Stimulated activated naive CD4-positive, alpha-beta T cell (primary cell): ENCODE measurements at places on chromosomes 7 and 10.

DNA sequence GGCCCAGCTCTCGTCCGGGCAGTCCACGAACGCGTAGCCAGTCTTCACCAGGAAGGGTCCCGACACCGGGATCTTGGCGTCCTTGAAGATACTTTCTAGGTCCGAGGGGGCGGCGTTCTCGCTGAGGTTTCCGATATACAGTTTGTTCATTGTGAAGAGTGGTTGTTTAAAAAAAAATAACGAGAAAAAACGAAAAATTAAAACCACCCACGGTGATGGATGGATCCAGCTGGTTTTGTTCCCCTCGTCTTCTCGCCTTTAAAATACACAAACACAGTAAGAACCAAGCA is 385 bp downstream of the IGF2BP3 start:
- no peak for DNase-seq

DNA sequence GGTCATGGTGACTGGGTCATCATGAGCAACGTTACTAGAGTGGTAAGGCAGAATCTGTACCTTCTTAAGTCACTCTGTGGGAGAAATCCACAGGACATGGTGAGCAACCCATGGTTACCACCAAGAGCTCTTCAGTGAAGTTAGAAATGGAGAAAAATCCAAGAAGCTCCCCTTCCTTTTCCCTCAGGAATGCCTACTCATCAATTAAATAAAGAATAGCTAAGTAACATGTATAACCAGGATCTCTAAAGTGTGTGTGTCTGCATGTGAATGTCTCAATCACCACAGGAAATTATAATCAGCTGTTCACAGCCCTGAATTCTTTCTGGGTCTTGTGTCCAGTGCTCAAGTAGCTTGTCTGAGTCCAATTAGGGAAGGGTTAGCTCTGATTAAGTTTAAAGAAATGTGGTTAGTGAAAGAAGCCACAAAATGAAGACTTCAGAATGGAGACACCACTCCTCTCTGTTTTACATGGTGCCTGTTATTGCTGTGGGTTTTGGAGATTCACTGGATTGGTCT is 73.2 kb downstream of the SEM1 start:
- no peak for DNase-seq

GRCh38 chr7:157299613-157300368 is 37.0 kb upstream of the DNAJB6 start:
- DNase-seq = no peak

- no peak for DNase-seq
Measured at GRCh38 chr7:40697653-40698052, 562.8 kb downstream of the SUGCT start.

DNA sequence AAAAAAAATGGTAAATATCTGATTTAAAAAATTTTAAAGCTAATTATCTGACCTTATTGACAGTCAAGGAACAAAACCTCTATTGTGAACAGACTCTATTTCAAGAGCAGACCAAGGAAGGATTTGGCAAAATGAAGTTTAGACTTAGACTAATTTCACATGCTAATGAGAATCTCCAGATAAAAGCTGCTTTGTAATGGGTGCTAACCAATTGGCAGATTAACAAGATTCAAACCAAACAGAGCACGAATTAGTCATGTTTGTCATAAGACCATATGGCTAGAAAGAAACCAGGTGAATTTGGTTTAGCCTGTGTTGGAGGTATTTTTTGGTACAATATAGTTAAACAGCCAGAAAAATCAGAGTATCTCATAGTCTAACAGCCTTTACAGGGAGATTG is 429.1 kb upstream of the NFE2L3 start:
- no peak for DNase-seq

- no peak for DNase-seq
Measured at GRCh38 chr7:97024209-97025129, at the start of gene DLX5. TSS of gene DLX5 (minus strand) at chr7:97024831. CDS start at chr7:97024623, 208 bp downstream.

GRCh38 chr10:21518149-21518640 is 7.3 kb downstream of the SKIDA1 start:
- no peak for DNase-seq

DNA sequence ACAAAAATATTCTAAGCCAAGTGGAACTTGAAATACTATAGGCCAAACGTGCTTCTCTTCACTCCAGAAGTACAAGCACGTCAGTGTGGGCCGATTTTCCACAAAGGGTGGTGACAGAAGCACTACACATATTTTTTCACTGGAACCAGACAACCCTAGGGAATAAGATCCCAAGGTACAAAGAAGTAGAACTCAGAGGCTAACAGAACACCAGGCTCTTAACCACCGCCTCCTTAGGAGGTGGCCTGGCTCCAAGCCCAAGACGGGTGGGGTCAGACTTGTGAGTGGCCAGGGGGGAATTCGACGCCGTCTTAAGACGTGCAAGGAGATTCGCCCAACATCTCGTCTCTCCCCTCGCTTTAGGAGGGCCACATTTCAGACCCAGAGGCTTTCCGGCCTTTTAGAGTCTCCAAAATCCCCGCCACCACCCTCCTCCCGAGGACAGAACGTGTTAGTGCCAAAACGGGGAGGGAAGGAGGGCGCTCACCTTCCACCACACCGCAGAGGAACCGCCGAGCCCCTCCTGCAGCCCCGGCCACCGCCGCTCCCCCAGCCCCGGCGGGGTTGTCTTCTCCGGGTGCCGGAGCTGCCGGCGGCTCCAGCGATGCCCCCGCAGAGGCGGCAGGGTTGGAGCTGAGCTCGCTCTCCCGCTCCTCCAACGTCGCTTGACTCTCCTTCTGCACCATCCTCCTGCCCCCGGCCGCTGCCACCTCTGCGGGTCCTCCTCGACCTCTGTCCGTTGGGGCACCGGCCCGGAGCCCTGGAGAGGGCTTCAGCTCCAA is 716 bp downstream of the OGA start:
- no peak for DNase-seq

DNA sequence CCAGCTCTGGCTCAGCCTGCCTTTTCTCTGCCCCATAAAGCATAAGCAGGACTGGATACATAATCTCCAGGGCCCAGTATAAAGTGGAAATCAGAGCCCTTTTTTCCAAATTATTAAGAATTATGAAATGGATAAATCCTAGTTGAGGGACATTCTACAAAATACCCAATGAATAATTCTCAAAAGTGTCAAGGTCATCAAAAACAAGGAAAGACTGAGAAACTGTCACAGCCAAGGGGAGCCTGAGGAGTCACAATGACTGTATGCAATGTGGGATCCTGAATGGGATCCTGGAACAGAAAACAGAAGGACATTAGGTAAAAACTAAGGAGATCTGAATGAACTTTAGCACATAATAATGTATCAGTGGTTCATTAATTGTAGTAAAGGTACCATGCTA is 4.8 kb upstream of the UNC5B start:
- DNase-seq = no peak

GRCh38 chr10:69075431-69075830 is 12.5 kb upstream of the SRGN start:
- no peak for DNase-seq

DNA sequence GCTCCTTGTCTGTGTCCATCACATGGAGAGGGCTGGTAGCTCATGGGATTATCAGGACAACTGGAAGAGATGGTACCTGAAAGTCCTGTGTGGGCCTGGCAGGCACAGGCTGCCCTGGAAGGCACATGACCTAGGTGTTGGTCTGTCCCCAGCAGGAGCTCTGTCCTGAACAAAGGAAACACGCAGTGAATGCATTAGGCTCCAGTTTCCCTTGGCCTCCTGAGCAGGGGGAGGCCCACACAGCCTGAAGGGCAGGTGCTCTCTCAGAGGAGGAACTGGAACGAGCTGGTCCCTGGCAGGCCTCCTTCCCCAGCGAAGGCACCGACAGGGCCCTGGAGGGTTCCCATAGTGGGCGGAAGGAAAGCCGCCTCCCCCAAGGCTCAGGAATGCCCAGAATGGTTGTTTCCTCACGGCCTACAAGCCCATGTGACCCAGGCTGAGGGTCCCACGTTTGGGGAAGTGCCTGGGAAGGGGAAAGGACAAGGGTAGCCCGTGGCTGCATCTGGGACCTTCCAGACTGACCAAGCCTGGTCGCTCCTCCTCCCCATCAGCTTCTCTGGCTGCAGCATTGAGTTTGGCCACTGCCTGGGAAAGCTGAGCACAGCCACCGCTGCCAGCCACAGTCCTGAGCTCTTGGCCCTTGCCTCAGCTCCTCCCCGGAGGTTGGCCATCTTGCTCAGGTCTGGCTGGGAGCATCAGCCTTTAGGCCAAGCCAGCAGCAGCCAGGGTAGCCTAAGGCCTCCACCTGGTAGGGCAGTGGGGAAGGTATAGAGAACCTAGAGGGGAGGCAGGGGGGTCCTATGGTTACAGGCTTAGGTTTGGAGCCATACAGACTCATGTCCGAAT is 21.8 kb downstream of the CXCL12 start:
- DNase-seq = no peak
